ENCODE measurements at places on chromosomes 13 and 19. TPM values are rescaled to one million over a fixed set of nuclear protein-coding genes. Genes with fewer than 3 reads are reported as not detected.

The TSC22D1 gene
- 247 TPM for total RNA-seq

The ZNF607 gene
- total RNA-seq, result 13.2 TPM

The AZU1 gene
- total RNA-seq, result 14.2 TPM

The MCEMP1 gene
- total RNA-seq, result not detected

The ANGPTL8 gene
- total RNA-seq, result not detected

The LGALS4 gene
- 1.0 TPM for total RNA-seq
